ENCODE measurements at places on chromosomes 5 and 9.

DNA sequence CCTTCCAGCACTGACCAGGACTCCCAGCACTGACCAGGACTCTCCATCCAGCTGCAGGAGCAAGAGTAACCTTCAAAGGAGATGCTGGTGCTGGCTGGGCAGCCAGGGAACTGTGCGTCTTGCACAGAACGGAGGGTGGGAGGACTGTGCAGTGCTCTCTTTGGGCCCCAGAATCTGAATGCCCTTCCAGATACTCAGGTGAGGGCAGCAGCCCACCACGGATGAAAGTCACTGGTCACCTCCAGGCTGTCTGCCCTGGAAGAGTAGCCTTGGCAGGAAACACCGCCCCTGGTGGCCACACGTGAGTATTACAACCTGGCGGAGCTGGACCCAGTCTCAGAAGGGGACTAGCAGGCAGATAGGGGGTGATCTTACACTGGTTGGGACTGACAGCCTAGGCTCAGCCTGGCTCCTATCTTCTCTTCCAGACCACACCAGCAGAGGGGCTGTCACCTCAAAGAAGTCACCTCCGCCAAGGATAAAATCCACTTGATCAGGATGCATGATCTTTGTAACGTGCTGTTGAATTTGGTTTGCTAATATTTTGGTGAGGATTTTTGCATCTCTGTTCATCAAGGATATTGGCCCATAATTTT, 4.8 kb upstream of the SARDH start:
- DNase-seq = peak; percentile 4

- DNase-seq = no peak
Measured at GRCh38 chr9:118701985-118702384, 667.2 kb downstream of the BRINP1 start.

GRCh38 chr9:126565336-126566128, 48.2 kb upstream of the LMX1B start:
- no peak for DNase-seq

DNA sequence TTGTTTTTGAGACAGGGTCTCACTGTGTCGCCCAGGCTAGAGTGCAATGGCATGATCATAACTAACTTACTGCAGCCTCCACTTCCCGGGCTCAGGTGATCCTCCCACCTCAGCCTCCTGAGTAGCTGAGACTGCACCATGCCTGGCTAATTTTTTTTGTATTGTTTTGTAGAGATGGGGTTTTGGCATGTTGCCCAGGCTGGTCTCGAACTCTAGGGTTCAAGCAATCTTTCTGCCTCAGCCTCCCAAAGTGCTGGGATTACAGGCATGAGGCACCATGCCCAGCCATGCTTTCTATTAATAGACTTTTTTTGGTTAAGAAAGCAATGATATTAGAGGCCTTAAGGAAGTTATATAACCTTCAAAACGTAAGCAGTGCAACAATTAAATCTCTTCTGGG, 23.3 kb downstream of the CLTA start:
- no peak for DNase-seq

DNA sequence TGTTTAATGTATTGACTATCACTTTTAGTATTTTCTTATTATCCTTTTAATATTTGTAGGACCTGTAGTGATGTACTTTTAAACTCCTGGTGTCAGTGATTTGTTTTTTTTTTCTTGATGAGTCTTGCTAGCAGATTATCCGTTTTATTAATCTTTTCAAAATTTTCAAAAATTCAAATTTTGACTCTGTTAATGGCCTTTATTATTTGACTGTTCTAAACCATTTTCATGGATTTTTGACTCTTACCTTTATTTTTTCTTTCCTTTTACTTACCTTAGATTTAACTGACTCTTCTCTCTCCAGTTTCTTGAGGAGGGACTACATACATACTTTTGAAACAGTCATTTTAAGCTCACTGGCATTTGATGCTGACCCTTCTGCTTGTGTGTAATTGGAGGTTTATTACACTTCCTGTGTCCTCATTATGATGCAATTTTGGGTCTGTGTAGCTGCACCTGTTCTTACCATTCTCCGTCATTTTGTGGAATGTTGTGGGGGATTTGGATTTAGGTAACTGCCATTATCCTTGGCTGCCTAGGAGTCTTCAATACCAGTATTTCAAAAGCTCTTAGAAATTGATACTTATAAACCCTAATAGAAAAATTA, 32.0 kb upstream of the EXOC3 start:
- DNase-seq = no peak

- no peak for DNase-seq
Measured at GRCh38 chr5:133461796-133462516, 150.4 kb downstream of the FSTL4 start.

- no peak for DNase-seq
Measured at GRCh38 chr9:97747201-97747965, 50.2 kb upstream of the XPA start.

- DNase-seq = no peak
Measured at GRCh38 chr9:74985041-74985440, 32.3 kb upstream of the C9orf40 start.

DNA sequence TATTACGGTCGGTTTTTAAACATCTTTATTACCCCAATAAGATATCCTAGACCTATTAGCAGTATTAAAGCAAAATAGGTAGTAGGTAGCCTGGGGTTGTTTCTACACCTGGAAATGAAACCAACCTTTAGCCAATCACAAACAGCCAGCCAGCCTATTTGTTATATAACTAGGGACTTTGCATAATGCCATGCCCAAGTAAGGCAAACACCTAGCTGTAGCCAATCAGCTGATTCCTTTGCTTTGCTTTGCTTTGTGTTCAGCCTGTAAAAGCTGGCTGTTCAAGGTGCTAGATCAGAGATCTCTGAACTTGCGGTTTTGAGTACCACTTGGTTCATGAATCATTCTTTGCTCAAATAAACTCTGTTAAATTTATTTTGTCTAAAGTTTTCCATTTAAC, 46.5 kb upstream of the SETD9 start:
- DNase-seq = no peak

DNA sequence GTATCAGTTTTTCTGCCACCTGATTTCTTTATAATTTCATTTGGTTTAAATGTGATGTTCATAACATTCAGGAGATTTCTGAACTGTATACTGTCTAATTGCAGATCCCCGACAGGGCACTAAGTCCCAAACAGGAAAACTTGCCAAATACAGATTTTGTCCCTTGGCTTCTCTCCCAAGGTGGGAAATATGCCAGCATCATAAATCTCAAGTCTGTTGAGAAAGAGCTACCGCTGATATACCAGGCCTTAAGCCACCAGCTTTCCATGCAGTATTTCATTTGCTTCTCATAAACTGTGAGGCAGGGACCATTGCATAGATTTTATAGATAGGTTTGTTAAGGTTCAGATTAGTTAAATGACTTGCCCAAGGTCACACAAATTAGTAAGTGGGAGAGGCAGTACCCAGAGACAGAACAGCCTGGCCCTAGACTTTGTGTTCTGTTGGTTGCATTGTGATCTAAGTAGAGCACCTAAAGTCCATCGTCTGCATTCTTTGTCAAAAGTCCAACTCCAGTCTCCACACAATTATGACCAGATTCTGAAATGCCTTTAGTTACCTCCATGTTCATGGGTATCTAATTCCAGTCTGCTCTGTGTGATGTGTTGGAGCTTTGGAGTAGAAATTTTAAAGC, 16.2 kb downstream of the GPR21 start:
- peak; percentile 83 for DNase-seq

- DNase-seq = no peak
Measured at GRCh38 chr9:12764150-12764549, 10.7 kb upstream of the LURAP1L start.

- no peak for DNase-seq
Measured at GRCh38 chr5:6251565-6252102, 126.7 kb downstream of the MED10 start.

DNA sequence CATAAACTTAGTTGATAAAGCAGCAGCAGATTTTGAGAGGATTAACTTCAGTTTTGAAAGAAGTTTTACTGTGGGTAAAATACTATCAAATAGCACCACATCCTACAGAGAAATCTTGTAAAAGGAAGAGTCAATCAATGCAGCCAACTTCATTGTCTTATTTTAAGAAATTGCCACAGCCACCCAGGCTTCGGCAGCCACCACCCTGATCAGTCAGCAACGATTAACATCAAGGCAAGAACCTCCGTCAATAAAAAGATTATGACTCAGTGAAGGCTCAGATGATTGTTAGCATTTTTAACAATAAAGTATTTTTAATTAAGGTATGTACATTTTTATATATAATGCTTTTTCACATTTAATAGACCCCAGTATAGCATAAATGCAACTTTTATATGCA, 122.3 kb upstream of the NR4A3 start:
- DNase-seq = no peak

DNA sequence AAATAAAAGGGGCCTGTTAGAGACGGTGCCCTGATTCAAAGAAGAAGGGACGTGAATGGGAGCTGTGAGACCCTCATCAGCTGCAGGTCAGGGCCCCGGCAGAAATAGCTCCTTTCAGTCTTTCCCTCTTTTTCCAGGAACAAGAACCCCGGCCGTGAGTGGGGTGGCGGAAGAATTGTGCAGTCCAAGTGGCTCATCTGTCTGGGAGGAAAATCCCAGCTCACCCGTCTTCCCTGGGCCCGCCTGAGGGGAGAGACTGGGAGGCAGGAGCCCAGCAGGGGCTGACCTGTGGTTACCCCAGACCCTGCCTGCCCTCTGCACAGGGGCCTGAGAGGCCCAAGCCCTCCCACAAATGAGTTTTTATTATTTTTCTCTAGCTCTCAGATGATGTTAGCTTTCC, 24.8 kb upstream of the CSF1R start:
- DNase-seq = no peak

GRCh38 chr5:21831145-21831787, 1021.9 kb downstream of the CDH12 start:
- no peak for DNase-seq

DNA sequence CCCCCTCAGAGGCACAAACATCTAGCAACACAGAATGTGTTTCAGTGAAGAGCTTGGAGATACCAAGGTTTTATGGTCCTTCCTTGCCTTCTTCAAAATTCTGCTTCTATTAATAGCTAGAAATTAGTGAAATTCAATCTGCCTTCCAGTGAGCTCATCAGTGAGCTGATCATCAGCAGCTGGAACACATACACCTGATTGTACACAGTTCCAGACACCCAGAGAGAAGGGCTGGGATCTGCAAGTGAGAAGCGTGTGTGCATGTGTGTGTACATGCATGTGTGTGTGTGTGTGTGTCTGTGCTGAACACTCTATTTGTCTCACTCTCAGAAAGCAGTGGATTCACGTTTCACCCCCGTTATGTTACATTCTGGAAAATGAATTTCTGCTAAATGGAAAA, 28.5 kb downstream of the CFAP90 start:
- no peak for DNase-seq

GRCh38 chr9:126457890-126458289, 131.3 kb downstream of the MVB12B start:
- DNase-seq = no peak

- no peak for DNase-seq
Measured at GRCh38 chr5:77431286-77431685, 60.8 kb downstream of the WDR41 start.

DNA sequence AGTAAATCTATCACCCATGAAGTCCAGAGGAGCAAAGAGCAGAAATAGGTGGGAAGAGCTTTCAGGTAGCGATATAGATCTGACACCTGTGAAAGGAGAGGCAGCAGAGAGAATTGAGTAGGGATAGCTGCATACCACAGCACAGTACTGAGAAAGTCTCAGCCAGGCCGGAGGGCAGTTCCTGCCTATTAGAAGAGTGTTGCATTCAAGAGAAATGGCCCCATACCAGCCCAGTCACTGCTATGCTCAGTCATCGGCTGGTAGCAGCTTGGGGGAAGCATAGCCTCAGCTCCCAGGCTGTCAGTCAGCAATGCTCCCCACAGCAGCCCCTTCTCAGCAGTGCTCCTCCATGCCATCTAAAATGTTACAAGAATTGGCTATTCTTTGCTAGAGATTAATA, 285.1 kb upstream of the CDH6 start:
- no peak for DNase-seq

- DNase-seq = no peak
Measured at GRCh38 chr5:148619484-148619883, 34.8 kb downstream of the HTR4 start.

GRCh38 chr5:51273871-51274270, 109.4 kb upstream of the ISL1 start:
- DNase-seq = no peak

DNA sequence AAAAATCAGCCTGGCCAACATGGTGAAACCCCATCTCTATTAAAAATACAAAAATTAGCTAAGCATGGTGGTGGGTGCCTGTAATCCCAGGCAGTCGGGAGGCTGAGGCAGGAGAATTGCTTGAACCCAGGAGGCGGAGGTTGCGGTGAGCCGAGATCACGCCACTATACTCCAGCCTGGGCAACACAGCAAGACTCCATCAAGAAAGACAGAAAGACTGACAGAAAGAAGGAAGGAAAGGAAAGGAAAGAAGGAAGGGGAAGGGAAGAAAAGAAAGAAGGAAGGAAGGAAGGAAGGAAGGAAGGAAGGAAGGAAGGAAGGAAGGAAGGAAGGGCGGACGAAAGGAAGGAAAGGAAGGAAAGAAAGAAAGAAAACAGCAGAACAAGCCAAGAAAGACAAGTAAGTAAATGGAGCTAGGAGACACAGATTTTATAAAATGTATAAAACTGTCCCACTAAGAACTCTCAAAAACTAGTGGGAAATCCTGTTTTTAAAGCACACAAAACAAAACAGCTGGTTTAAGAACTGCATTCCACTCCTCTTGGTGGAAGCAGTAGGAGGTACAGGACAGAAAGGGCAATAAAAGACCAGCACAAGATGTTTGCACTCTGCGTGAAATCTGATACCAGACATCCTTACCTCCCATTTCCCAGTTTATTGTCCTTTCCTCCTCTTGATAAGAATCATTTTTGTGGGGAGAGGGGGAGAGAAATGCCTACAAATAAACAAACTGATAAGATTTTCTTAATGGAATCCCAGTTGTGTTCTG, 46.7 kb downstream of the MYO10 start:
- peak; percentile 93 for DNase-seq

DNA sequence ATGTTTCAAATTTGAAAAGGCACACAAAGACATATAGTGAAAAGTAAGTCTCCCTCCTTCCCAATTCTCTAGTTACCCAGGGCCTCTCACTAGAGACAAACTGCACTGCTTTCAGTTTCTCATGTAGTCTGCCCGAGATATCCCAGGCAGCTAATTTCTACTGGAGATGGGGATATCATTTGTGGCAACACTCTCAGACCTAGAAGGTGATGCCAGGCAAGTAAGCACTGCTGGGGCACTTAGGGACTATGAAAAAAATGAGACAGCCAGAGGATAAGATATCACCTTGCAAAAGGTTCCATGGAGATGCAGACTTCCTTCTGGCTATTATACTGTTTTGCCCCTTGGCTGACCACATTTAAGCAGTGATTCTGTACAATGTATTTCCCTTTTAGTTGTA, 12.6 kb downstream of the SIL1 start:
- DNase-seq = no peak

- DNase-seq = no peak
Measured at GRCh38 chr9:79698967-79699366, 127.2 kb downstream of the TLE4 start.

Data from LNCaP clone FGC (cell line).